Hippocampal formation (tissue), 2 donors: ENCODE measurements at places on chromosomes 3 and 15.
A peak's percentile ranks its signal among the peaks of the same experiment; 100 is the strongest.

GRCh38 chr3:32138545-32139104, 32.2 kb downstream of the GPD1L start:
- DNase-seq = no peak

DNA sequence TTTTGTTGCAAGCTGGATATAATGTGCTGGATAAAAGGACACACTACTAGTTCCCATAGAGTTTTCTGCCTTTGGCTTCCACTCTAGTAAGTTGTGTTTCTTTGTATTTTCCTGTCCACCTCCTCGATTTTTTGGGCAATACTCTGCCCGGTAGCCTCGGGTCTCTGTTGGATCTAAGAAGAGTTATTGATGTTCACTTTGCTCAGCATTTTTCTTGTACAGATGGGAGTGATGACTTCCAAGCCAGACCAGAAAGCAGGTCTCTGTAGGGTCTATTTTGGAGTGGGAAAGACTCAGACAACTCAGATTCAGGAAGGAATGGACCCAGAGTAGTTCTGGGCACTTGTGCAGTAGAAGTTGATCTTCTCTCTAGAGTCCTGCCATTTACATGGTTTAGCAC, 36.0 kb upstream of the PRTG start:
- DNase-seq = no peak

DNA sequence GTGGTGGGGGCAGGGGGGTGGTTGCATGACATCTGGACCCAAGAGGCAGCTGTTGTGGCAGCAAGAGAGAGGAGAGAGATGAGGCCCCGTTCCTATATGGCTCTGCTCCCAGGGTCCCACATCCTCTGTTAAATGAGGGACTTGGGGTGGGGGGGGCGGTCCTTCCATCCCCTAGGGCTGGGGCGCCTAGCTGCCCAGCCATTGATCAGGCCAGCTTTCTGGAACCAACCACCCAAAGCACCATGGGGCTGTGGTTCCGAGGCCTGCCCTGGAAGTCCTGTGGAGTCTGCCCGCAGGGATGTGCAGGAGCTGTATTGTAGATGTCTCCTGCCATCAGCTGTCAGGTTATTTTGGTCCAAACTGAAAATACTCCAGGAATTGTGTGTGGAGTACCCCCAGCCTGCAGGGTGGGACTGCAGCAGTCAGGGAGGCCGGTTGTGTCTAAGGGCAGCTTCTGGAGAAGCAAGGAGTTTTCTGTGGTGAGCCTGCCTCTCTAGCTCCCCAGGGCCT, 5.2 kb downstream of the FURIN start:
- DNase-seq = no peak

DNA sequence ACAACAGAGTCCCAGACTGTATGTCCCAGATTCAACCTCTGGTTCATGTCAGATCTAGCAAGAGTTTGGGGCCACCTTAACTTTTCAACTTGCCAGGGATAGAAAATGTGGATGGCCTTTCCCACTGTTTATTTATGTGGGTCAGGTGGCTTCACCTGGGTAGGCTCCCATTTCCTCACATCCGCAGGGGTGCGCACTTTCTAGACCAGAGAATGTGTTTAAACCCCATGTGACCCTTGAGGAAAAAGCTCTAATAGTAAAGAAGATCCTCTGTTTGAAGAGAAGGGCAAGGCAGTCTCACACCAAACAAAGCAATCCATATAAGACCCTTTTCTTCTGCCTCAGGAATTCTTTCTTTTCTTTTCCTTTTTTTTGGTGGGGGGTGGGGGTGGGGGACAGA, 167.2 kb upstream of the TSC22D2 start:
- no peak for DNase-seq

DNA sequence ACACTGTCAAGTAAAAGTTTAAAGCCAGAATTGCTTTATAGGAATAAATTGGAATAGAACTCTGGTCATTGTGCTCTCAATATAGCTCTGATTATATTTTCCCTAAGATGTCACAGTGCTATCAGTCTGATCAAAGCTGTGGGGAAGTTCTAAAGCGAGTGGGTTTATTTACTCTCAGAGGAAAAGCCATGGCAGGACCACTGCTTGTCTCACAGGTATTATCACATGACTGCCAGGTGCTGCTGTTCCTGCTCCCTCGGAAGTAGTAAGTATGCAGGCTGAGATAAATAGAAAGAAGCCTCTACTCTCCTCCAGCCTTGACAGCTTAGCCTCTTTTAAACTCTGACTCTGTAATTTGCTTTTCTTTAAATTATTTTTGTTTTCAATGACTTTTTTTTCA, 49.1 kb upstream of the UTS2B start:
- DNase-seq = no peak

DNA sequence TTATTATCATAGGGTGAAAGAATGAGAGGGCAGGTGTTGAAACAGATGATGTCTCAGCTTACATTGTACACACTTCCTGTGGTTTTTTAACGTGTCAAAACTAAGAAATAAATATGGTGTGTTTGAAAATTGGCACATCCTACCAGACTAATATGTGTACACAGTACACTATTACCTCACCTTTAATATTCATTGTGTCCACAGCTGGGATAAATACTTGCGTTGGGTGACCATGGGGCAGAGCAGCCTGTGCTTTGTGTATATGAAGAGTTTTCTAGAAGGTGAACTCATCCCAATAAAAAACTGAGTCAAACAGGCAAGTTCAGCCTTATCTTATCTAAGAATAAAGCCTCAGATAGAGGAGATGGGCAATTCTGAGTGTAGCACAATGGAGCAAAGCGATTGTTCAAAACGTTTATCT, 17.3 kb downstream of the SUCNR1 start:
- no peak for DNase-seq

- no peak for DNase-seq
Observed at GRCh38 chr3:73743551-73743950, 118.8 kb upstream of the PDZRN3 start.

- no peak for DNase-seq
Observed at GRCh38 chr15:97966246-97966645, 5.7 kb downstream of the ARRDC4 start.

GRCh38 chr3:72896996-72897757, 9.3 kb downstream of the GXYLT2 start:
- DNase-seq = no peak

- DNase-seq = no peak
Observed at GRCh38 chr3:32184187-32184730, 54.2 kb upstream of the CMTM8 start.

- no peak for DNase-seq
Observed at GRCh38 chr3:37262816-37263393, 88.5 kb upstream of the LRRFIP2 start.

DNA sequence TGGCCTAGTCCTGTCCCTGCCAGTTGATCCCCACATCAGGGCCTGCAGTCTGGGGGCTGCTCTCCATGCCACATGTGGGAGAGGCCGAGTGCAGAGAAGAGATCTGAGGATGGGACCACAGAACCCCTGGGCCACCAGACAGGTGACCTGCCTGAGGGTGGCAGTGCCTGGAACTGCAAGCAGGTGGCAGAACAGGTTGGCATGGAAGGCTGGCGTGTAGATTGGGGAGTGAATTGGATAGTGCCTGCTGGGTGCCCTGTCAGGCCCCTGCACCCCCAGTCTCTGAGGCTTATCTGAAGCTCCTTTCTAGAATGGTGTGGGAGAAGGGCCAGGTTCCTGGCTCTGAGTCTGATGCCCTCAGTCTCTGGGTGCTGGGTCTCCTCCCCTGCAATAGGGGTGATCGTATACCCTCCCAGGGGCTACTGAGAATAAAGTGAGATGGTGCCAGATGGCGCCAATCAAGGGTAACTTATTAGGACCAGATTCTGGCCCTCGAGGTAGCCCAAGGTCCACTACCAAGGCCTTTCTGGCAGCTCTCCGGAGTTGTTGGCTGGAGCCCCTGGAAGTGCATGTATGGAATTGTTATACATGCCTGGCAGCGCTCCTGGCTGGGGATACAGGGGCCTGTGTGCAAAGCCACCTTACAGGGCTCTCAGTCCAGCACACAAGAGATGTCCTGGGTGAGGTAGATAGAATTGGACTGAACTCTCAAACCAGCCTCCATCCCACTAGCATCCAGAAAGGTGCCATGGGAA, 15.7 kb downstream of the C3orf18 start:
- no peak for DNase-seq

DNA sequence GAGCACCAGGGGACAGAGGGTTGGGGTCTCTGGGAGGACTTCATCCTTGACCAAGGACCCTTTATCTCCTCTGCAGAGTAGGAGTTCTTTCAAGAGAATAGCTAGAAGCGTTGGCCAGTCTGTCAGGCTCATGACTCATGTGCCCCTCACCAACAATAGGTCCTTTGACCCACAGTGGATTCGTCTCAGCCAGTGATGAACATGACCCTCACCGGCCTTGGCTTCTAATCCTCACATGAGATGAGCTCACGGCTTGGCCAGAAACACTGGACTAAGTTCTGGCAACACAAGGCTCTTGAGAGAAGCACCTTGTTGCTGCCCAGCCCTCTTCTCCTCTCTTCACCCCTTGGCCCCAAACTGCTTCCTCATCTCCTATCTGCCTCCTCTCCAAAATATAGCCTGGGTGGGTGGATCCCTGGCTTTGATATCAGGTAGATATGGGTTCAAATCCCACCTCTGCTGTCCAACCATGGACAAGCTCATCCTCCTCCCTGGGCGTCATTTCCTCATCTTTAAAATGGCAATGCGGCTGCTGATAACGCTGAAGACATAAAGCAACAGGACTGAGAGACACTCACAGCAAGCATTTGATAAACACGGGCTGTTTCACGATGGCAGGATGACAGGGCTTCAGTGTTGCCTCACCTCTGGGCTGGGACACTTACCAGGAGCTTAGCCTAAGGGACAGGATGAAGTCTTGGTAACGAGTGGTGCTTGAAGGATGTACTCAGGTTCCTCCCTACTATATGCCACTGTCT, 446.7 kb upstream of the PROK2 start:
- DNase-seq = peak; percentile 75

- DNase-seq = no peak
Observed at GRCh38 chr3:45425237-45425933, 37.0 kb downstream of the LARS2 start.

GRCh38 chr15:83753872-83754493, 100.1 kb downstream of the ADAMTSL3 start:
- no peak for DNase-seq

- no peak for DNase-seq
Observed at GRCh38 chr3:57696801-57697321, 4.0 kb upstream of the DENND6A start.

GRCh38 chr3:133293397-133294110, 106.3 kb upstream of the BFSP2 start:
- no peak for DNase-seq

DNA sequence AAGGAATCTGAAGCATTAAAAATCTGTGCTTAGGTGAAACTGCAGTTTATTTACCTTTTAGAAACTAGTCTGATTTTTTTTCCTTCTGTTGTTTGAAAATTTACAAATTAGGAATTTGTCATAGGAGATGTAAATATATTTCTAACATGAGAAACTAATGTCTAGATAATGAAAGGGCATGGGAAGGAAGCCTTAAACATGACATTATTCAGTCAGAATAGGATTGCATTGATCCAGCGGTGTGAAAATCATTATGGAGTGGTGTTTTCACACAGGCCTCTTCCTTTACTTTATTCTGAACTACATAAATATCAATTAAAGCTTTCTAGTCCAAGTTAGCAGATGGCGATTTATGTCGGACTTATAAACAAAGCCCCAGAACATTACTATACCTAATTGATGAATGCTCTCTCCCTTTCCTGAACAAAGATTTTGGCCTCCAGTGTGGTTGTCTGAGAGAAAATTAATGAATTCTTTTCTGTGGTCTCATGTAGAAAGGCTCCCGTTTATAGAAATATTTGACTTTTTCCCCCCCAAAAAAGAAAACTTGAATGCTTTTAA, 37.9 kb downstream of the FNDC3B start:
- DNase-seq = no peak

GRCh38 chr3:141940194-141940776, 63.8 kb downstream of the ATP1B3 start:
- DNase-seq = no peak

DNA sequence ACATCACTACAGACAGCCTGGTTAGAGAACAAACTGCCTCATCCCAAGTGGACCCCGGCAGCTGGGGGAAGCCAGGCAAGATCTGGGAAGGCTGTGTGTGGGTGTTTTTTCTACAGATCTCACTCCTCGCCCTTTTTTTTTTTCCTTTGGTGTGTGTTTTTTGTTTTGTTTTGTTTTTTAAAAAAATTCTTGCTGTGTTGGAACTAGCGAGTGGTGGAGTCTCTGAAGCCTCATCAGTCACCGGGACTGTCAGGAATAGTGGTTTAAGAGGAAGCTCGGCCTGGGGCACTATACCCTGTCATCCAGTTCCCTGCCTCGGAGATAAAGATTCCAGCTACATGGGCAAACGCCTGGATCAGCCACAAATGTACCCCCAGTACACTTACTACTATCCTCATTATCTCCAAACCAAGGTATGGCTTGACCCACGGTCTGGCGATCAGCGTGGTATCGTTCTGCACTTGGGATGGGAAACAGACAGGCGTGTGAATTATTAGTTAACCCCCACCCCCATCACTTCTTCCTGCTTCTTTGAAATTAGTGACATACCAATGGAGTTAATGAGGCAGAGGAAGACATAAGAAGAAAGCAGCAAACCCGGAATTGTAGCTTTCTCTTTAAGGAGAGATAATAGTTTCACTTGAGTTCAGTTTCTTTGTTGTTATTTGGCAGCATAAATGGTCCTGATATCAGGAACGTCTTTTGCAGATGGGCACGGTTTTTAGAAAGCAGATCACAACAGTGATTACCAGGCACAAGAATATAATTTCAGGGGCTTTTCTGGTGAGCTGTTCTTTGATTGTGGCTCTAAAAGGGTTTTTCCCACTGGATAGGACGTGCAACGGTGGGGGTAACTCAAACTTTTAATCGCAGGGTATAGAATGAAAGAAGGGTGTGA, 722 bp downstream of the RBMS3 start:
- no peak for DNase-seq

DNA sequence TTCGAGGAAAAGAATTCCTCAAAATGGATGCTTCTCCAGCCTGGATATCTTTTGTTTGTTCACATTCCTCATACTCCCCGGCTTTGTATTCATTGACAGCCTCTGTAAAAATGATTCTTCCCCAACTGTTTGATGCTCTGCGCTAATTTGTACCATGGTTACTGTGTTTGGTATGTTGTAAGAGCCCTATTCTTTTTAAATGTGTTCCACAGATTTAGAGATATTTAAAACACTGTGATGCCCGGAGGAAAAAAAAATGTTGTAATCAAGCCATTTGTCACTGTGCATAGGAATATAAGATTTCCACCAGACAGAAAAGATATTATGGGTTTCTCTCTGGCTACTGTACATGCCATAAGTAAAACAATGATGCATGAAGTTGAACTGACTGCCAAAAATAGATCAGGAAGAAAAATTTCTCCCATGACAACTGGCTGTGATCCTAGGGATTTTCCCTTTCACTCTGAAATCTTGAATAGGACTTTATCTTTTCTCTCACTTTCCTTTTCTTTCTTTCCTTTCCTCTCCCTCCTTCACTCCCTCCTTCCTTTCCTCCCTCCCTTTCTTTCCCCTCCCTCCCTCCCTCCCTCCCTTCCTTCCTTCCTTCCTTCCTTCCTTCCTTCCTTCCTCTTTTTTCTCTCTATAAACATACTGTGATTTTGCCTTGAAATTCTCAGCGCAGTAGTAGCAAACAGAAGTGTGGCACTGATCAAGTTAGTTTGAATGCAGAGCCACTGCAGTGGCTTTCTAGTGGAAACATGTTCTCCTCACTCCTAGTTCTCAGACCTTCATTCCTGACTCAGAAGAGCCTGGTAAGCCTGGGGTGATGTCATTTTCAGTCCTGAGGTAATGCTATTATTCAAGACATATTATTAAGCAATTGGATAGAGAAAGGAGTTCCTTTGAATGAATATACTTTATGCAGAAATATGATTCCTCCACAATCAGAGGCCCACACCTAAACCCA, 254.9 kb upstream of the TBL1XR1 start:
- DNase-seq = peak; percentile 39
